ENCODE measurements at places on chromosomes 16 and 17.

DNA sequence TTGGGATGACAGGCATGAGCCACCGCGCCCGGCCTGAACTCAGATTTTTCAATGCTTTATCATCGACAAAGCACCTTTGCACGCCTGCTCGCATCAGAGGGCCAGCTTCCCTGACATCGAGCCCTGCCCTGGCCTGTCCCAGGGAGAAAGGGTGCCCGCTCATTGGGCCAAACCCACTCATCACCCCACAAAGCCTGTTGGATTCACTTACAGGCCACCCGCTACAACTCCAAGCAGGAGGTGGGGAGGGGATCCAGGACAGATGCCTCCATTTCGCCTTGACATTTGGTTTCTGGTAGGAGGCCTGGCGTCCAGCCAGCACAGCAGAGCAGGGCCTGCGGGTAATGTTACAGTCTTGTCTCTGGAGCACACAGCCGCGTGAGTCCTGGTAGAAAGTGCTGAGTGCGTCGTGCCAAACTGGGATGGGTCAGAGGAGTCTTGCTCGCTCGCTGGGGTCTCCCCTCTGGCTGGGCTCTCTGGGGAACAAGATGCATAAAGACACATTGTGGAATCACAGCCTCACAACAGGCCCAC lies 19.8 kb downstream of the SMTNL2 start:
- DNase-seq, result no peak

- DNase-seq, result no peak
Observed at GRCh38 chr16:54817940-54818574, 112.6 kb upstream of the IRX5 start.

DNA sequence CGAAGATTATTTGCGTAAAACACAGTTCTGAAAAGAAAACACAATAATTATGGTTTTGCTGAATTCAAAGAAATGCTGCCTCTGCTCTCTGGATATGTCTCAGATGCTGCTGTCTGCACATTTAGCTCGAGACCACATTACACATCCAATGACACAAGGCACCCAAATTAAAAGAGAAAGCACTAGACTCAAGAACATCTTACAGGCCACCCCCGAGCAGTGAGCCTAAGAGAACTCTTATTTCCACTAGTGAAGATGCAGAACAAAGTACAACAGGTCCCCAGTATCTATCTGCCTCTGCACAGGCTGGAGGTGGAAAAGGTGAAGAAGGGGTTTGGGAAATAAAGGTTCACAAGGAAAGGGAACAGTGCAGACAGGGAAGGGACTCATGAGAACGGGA lies 33.5 kb downstream of the GRB2 start:
- DNase-seq, result no peak

DNA sequence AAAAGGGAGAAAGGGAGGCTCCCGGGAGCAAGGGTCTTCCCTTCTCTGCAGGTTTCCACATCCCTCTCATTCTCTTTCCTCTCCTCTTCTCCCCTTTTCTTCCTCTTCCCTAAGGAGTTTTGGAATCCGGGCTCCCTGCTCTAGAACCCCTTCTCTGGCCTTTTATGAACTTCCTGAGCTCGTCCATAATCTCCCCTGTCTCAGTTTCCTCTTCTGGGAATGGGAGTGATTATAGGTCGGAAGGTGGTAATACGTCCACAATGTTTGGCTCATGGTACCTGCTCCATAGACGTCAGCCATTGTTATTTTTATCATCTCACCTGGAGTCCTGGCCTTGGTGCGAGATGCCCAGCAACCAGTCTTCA lies 467 bp upstream of the EMP2 start:
- no peak for DNase-seq

GRCh38 chr16:3363793-3364192 lies 8.1 kb downstream of the OR2C1 start:
- DNase-seq, result no peak

DNA sequence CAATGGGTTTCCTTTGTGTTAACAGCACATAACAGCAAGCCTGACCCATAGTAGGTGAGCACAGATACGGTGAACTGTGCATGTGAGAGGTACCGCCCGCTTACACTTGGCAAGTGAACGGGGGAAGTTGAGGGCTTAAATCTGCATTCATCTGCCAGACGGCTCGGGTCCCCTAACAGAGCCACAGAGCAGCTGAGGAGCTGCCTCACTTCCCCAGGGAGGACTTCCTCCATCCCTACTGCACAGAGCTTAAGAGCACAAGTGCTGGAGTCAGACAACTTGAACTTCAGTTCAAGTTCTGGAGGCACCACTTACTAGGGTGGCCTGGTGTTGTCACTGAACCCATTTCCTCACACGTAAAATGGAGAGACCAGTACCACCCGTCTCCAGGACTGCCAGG lies 13.4 kb downstream of the RAB5C start:
- DNase-seq, result no peak

DNA sequence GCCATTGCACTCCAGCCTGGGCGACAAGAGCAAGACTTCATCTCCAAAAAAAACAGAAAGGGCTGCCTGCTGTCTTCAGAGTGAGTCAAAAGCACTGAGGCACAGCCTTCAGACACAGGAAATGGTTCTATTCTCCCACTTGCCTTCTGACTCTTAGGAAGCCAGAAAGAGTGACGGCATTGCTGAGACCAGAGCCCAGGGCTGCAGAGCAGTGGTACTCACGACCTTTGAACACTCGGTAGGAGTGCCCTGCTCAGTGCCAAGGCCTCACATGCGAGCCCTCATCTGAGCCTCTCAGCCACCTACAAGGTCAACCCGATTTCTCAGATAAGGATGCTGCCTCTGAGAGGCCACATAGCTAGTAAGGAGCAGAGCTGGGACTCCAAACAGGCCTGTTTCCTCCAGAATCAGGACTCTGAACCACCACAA lies 3.5 kb upstream of the ITGAE start:
- DNase-seq, result no peak

DNA sequence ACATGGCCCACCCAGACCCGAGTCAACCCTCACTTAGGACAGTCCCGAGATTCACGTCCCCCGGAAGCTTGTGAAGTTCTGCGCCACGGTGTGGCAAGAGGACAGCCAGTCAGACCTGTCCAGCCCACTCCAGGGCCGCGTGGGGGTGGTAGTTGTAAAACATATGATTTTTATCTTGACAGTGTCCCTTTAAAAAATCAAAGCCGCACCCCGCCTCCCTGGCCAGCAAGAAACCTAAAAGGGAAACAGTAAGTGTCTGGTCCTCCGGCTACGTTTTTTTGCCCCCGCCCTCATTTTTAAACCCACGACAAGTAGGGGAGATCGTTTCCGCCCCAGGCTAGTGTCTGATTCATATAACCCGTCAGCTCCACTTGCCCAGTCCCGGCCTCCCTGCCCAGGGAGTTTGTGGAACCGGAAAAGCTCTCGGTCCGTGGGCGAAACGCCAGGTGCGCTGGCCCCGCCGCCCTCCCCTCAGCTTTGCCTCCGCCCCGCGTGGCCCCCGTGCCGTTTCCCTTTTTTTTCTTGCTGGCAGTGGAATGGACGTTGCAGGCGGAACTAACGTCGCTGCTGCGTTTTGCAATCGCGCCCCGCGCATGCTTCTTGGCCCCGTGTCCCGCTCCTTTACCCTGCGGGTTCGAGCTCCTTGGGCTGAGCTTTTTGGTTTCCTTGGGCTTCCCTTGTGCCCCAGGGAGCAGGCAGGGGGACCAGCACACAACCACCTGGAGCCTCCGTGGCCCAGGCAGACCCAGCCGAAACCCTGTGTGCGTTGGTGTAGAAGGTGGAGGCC lies 13.3 kb upstream of the NUDT16L1 start:
- no peak for DNase-seq

DNA sequence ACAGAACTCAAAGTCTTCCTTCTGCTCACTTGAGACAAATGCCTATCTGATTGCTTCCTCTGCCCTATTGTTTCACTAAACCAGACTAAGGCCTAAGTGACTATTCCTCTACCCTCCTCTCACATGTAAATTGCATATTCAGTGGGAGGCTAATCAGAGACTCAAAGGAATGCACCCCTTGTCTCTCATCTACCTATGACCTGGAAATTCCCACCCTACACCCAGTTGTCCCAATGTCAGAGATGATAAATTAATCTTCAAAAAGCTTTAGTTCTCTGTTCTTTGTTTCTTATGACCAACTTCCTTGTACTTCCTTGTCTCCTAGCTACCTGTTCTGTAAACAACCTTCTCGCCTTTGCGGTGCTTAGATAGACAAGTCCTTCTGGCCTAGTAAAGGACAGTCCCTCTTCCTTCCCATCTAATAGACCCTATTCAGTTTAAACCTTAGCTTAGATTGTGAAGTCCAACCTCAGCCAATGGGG lies 76.0 kb downstream of the EMP2 start:
- no peak for DNase-seq

- no peak for DNase-seq
Observed at GRCh38 chr16:17313085-17313611, 157.6 kb downstream of the XYLT1 start.

DNA sequence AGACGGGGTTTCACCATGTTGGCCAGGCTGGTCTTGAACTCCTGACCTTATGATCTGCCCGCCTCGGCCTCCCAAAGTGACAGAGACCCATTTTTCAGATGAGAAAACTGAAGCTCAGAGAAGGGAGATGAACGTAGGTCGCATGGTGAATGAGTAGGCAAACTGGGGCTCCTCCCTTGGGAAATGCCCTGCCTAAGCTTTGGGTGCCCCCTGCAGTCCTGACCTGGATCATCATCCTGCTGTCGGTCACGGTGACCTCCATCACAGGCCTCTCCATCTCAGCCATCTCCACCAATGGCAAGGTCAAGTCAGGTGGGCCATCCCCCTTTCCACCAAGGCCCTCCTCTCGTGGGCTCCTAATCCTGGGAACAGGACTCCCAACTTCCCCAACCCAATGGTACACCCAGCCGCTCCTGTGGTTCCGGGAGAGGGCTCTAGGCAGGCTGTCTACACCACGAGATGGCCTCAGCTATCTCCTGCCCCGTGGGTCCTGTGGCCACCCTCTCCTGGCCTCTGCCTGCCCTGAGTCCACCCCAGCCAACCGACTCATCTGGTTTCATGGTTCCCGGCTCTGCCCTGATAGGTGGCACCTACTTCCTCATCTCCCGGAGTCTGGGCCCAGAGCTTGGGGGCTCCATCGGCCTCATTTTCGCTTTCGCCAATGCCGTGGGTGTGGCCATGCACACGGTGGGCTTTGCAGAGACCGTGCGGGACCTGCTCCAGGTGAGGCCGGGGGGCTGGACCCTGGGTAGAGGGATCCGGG lies 4.7 kb downstream of the SLC12A3 start:
- no peak for DNase-seq

DNA sequence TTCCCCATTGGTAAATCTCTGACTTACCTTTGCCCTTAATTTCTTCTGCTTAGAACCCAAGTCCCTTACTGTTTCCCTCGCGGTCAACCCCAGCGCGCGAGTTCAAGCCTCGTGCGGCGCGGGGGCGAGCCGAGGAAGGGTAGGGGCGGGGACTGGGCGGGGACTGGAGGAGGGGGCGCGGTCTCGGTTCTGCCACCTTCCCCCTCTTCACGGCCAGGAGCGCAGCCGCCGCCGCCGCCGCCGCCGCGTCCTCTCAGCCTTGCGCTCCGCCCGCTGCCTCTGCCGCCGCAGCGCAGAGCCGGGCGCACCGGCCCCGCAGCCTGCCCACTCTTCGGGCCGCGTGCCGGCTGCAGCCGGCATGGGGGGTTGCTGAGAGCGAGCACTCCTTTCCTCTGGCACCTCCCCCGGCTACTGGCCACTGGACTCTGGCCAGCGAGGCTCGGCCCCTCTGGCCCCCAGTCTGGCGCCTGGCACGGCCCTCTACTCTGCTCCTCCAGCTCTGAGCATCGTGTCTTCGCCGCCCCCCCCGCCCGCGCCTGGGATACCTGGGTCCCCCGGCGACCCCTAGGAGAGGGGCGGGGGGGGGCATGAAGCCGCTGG lies at the start of gene RAPGEFL1:
TSS of gene RAPGEFL1 (plus strand) at position 196 of the 600 bp plus-strand sequence. CDS start at position 588, 392 bp downstream.
- peak; percentile 87 for DNase-seq

- no peak for DNase-seq
Observed at GRCh38 chr16:56936491-56936890, 4.5 kb downstream of the HERPUD1 start.

- DNase-seq, result no peak
Observed at GRCh38 chr17:81140695-81141094, 24.6 kb upstream of the PVALEF start.

GRCh38 chr17:78839762-78840529 lies 668 bp downstream of the USP36 start:
- DNase-seq, result peak; percentile 37

GRCh38 chr17:77375108-77375916 lies 234.5 kb downstream of the SEC14L1 start:
- no peak for DNase-seq

GRCh38 chr17:38984666-38985065 lies 17.5 kb upstream of the FBXO47 start:
- no peak for DNase-seq

DNA sequence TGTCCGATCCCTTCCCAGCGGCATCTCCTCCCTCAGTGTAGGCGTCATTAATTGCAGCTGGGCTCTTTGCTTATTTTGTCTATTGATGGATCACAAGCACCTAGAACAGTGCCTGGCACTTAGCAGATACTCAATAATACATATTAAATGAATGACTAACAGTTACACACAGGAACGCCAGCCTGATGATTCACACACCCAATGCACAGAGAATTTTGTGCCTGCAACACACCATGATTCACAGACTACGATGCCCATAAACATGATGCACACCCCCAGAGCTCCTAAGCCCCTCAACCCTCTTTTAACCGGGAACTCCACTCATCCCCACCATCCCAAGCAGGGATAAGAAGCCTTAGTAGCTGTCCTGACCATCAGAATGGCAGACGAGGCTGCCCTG lies 66.6 kb upstream of the TMEM97 start:
- DNase-seq, result no peak

DNA sequence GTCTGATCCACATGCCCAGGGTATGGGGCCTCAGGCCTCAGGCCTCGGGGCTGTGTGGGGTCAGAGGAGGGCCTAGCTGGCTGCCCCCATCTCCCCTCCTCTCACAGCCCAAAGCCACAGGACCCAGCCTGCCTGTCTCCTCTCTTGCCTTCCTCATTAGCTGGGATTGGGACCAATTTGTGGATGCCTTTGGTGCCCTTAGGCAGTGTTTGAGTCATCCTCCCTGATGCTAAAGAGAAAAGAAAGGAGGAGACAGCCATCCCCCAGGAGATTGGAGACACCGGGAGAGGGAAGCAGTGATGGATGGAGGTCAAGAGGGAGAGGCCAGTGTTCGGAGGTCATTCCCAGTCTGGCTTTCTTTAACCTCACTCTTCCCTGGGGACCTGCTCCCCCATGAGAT lies 23.3 kb upstream of the NOG start:
- no peak for DNase-seq

DNA sequence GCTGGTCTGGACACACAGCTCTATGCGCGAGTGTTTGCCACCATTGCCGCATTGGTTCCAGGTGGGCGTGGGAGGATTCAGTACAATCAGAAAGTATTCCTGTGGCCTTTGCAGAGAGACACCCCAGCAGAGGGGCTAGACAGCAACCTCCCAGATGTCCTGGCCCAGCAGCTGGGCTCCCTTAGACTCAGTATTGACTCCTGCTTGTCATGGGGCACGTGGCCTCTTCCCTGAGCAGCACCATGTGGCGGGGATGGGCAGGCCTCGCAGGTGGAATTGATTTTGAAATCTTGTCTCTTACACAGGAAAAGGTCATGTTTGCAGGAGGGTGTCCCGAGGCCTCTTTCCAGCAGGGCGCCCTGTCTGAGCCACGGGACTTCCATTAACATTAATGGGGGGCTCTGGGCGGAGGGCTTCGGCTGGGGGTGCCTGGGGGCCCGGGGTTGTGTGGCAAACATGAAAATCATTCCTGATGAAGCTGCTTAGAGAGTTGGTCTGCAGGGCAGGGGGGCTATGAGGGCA lies 96.4 kb downstream of the C16orf78 start:
- DNase-seq, result no peak

Data from stimulated activated CD4-positive, alpha-beta T cell treated with anti-CD3 and anti-CD28 coated beads, Interleukin-15, amount 100 ng/mL, for 1 hour (primary cell).